T-helper 17 cell (primary cell): ENCODE measurements at places on chromosomes 5 and 9.

DNA sequence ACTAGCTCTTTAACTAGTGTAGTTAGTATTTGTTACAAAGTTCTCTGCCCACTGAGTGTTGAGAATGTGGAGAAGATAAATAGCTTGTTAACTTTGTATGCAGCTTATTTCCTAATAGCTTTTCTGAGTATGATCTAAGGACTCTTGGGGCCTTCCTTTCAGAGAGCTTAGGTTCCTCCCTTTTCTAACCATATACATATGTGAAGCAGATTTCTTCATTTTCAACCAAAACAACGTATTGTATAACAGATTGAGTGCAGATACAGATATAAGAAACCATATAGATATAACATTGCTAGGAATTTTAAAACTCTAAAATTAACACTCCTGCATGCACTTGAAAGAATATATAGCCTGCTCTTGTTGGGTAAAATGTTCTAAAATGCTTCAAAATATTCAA lies 70.4 kb downstream of the SCAMP1 start:
- DNase-seq: no peak
- H3K36me3 ChIP-seq: peaks cover 18% of the 10 kb centered on the region
- H3K4me1 ChIP-seq: peaks cover 7% of the 10 kb centered on the region
- H3K27me3 ChIP-seq: no peaks in the 10 kb centered on the region

- H3K4me3 ChIP-seq: no peak overlapping the region
- DNase-seq: no peak
- peaks cover 46% of the 10 kb centered on the region for H3K27me3 ChIP-seq
- H3K27ac ChIP-seq: no peak overlapping the region
- H3K4me1 ChIP-seq: peaks cover 3% of the 10 kb centered on the region
These were observed 39.1 kb upstream of the SLC6A19 start for GRCh38 chr5:1162276-1162675.

DNA sequence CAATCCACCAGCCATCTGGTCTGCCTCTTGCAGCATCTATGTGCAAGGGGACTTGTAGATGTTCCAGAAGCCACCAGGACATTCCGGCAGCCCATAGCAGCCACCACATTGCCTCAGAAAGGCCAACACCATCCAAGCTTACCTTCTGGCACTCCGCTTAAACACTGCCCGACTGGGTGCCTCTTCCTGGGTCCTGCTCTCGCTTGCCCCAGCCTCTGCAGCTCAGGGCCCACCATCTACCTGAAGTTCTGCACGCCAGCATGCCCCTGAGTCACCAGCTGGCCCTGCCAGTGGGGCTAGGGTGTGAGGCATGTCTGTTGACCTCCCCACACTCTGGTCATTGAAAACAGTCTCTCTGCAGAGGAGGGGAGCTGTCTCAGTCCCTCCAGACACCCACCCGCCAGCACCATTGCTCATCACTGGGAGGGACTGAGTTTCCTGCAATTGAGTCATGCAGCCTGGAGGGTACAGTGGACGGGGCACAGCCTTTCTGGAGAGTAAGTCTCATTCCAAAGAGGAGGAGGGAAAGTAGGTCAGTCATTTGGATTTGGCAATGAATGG lies 16.9 kb upstream of the COL5A1 start:
- DNase-seq: no peak
- H3K27ac ChIP-seq: no peak overlapping the region
- H3K4me3 ChIP-seq: no peak overlapping the region
- no peaks in the 10 kb centered on the region for H3K36me3 ChIP-seq
- H3K27me3 ChIP-seq: peaks cover 44% of the 10 kb centered on the region

DNA sequence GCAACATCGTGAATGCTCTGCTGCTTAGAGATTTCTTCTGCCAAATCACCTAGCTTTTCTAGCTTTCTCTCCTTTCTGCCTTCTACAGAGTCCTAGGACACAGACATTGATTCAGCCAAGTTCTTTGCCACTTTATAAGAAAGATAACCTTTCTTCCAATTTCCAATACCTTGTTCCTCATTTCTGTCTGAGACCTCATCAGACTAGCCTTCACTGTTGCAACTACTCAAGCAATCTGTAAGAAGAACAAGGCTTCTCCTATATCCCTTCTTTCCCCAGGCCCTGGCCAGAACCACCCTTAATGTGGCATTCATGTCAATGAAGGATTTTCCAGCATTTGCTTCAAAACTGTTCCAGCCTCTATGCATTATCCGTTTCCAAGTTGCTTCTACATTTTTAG lies 24.3 kb downstream of the FBXO10 start:
- H3K4me1 ChIP-seq: peaks cover 12% of the 10 kb centered on the region
- H3K27me3 ChIP-seq: no peaks in the 10 kb centered on the region
- H3K4me3 ChIP-seq: no peak overlapping the region
- DNase-seq: no peak
- peak overlapping the region; percentile 47 for H3K27ac ChIP-seq
- H3K36me3 ChIP-seq: no peaks in the 10 kb centered on the region

DNA sequence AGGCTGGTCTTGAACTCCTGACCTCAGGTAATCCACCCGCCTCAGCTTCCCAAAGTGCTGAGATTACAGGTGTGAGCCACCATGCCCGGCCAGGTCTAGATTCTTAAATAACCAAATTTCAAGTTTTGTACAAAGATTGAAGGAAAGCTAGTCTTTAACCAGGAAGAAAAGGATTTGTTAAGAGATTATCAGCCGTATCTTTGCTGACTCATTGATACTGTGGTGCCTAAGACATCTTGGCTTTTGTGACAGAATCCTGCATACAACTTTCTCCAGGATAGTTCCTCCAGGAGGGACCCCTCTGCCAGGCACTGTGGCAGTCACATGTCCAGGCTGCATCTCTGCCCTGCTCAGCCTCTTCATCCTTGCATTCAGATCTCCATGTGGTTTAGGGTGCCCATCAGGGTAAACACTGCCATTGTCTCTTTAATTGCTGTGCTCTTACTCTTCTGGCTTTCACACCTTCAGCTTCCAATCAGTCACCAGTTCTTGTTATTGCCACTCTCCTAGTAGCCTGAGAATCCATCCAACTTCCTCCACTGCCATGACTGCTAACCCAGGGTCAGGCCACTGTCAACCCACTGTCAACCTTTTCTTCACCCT lies 10.0 kb downstream of the MAP3K1 start:
- no peak for DNase-seq
- H3K27me3 ChIP-seq: no peaks in the 10 kb centered on the region
- peaks cover 76% of the 10 kb centered on the region for H3K4me1 ChIP-seq
- H3K4me3 ChIP-seq: peak overlapping the region; percentile 82
- peak overlapping the region; percentile 96 for H3K27ac ChIP-seq
- peaks cover 3% of the 10 kb centered on the region for H3K36me3 ChIP-seq

- DNase-seq: no peak
- H3K4me3 ChIP-seq: no peak overlapping the region
- no peaks in the 10 kb centered on the region for H3K27me3 ChIP-seq
- peaks cover 2% of the 10 kb centered on the region for H3K36me3 ChIP-seq
- H3K4me1 ChIP-seq: no peaks in the 10 kb centered on the region
These were observed 42.0 kb downstream of the CRB2 start for GRCh38 chr9:123397975-123398374.

DNA sequence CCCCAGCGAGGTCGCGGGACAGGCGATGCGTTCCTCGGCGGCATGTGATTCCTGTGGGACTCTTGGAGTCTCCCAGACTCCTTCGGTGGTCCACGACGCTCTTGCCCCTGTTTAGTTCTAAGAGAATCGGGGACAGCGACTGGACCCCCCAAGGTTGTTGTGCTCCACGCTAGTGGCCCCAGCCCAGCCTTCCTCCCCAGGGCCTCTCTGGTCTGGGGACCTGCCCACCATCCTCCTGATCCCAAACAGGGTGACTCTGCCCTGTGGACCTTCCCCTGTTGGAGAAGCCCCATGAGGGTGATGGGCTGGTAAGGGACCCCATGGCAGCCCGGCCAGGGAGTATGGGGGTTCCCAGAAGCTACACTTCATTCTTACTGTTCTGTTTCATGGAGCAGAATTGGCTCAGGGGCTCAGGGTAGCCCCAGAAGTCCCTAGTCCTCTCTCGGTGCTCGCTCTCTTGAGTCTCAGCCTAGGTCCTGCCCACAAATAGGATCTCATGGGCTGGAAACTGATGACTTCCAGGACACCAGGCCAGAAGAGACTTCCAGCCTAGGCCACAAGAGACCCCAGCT lies 880 bp downstream of the CARD19 start:
- peaks cover 43% of the 10 kb centered on the region for H3K4me1 ChIP-seq
- DNase-seq: no peak
- H3K27ac ChIP-seq: peak overlapping the region; percentile 91
- no peaks in the 10 kb centered on the region for H3K36me3 ChIP-seq
- peak overlapping the region; percentile 93 for H3K4me3 ChIP-seq

- no peaks in the 10 kb centered on the region for H3K4me1 ChIP-seq
- H3K36me3 ChIP-seq: no peaks in the 10 kb centered on the region
- no peak for DNase-seq
- H3K27me3 ChIP-seq: no peaks in the 10 kb centered on the region
These were observed 92.5 kb downstream of the CDH9 start for GRCh38 chr5:26945901-26946300.

DNA sequence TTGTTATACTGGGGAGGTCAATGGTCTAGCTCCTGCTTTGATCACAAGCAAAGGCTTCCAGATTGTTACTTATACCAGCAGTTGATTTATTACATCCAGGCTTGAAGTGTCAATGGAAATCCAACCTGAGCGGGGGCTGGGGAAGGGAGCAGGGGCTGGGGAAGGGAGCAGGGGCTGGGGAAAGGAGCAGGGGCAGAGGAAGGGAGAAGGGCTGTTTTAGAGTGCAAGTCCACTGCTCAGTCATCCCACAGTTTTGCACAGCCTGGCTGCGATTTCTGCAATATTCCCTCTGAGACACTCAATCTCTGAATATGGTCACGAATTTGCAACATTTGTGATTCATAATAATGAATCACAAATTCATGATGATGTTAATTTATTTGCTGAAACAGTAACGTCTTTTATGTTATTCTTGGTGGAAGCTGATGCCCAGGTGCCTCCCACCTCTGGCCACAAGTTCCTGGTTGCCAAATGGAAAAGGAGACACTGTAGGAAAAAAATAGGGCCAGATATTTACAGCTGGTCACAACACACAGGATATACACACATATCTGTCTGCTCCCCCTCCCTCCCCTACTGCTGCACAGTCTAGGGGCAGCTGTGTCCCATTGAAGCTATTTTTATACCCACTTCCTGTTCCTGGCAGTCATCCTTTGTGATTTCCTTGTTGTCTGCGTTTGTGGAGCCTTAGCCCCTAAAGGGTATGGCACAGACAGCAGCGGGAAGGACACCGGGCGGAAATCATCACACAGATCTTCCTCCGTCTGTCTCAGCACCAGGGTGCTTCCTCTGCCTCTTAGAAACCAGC lies 325.1 kb downstream of the GADD45G start:
- no peak overlapping the region for H3K27ac ChIP-seq
- no peak overlapping the region for H3K4me3 ChIP-seq
- no peak for DNase-seq
- peaks cover 5% of the 10 kb centered on the region for H3K4me1 ChIP-seq
- H3K27me3 ChIP-seq: peaks cover 66% of the 10 kb centered on the region
- peaks cover 4% of the 10 kb centered on the region for H3K36me3 ChIP-seq

DNA sequence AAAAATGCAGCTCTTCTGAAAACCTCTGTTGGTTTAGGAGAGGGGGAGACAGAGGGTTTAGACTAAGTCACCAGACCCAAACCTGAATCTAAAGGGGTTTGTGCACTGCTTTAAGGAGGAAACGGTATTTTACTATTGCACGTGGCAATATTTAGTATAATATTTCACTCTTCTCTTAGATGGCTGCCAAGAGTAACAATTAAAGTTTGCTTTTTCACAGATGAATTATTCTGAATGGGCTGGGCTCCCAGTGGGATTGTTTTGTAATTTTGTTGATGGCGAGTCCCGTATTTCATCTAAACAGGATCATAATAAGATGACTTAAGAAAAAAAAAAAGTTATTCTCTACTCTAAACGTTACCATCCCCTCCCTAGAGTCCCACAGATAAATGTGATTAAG lies 245.4 kb downstream of the PCSK5 start:
- no peaks in the 10 kb centered on the region for H3K36me3 ChIP-seq
- no peaks in the 10 kb centered on the region for H3K4me1 ChIP-seq
- no peaks in the 10 kb centered on the region for H3K27me3 ChIP-seq
- H3K27ac ChIP-seq: no peak overlapping the region
- no peak overlapping the region for H3K4me3 ChIP-seq

DNA sequence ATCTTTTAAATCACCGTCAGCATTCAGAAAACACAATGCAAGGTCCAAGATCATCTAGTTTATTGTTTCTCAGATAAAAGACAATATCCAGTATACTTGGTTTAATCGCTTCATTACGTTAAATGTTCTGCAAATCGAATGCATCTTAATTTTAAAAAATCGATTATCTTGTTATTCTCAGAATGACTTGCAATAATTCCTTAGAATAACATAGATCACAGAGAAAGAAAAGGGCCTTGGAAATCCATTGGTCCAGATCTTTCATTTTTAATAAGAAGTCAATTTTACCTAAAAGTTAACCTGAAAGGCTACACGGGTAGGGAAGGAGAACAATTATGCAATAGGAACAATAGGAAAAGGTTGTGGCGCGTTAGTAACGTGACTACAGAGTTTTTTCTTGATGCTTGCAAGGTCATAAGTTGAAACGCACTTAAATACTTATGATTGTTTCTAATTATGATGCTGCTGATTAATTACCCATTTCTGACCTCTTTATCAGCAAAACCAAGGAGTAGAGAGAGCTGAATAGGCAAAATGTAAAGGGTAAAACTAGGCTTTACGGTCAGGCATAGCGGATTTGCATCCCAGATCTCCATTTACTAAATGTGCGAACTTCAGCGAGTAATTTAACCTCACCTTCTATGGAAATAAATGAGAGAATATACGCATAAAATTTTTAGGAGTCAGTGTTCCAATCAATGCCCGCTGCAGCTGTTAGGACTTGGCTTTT lies 769 bp upstream of the LYRM7 start:
- no peak for DNase-seq
- no peaks in the 10 kb centered on the region for H3K27me3 ChIP-seq
- no peaks in the 10 kb centered on the region for H3K36me3 ChIP-seq
- peak overlapping the region; percentile 98 for H3K27ac ChIP-seq

- H3K27ac ChIP-seq: no peak overlapping the region
- H3K36me3 ChIP-seq: peaks cover 2% of the 10 kb centered on the region
- H3K4me3 ChIP-seq: no peak overlapping the region
- H3K27me3 ChIP-seq: peaks cover 44% of the 10 kb centered on the region
- DNase-seq: no peak
These were observed 91.8 kb upstream of the FER start for GRCh38 chr5:108655750-108656450.

GRCh38 chr5:90878081-90878480 lies 319.5 kb downstream of the ADGRV1 start:
- H3K27ac ChIP-seq: no peak overlapping the region
- H3K4me1 ChIP-seq: peaks cover 9% of the 10 kb centered on the region
- peaks cover 8% of the 10 kb centered on the region for H3K36me3 ChIP-seq
- DNase-seq: no peak

- no peaks in the 10 kb centered on the region for H3K27me3 ChIP-seq
- peak overlapping the region; percentile 73 for H3K27ac ChIP-seq
- DNase-seq: no peak
- peak overlapping the region; percentile 56 for H3K4me3 ChIP-seq
These were observed 301.1 kb upstream of the PTGER4 start for GRCh38 chr5:40378396-40379177.

GRCh38 chr5:125725691-125726090 lies 697.5 kb upstream of the GRAMD2B start:
- H3K36me3 ChIP-seq: no peaks in the 10 kb centered on the region
- no peaks in the 10 kb centered on the region for H3K27me3 ChIP-seq
- H3K27ac ChIP-seq: no peak overlapping the region
- no peaks in the 10 kb centered on the region for H3K4me1 ChIP-seq
- DNase-seq: no peak

GRCh38 chr9:76980566-76980965 lies 38.9 kb upstream of the FOXB2 start:
- peaks cover 3% of the 10 kb centered on the region for H3K36me3 ChIP-seq
- no peak overlapping the region for H3K27ac ChIP-seq
- H3K4me3 ChIP-seq: no peak overlapping the region
- H3K27me3 ChIP-seq: peaks cover 19% of the 10 kb centered on the region

GRCh38 chr5:131563434-131564228 lies 71.4 kb downstream of the RAPGEF6 start:
- H3K27ac ChIP-seq: peak overlapping the region; percentile 29
- no peak overlapping the region for H3K4me3 ChIP-seq
- DNase-seq: no peak
